ENCODE measurements at places on chromosomes 2 and 18.

- DNase-seq, result no peak
Observed at GRCh38 chr2:238456970-238457926, 30.5 kb downstream of the ASB1 start.

DNA sequence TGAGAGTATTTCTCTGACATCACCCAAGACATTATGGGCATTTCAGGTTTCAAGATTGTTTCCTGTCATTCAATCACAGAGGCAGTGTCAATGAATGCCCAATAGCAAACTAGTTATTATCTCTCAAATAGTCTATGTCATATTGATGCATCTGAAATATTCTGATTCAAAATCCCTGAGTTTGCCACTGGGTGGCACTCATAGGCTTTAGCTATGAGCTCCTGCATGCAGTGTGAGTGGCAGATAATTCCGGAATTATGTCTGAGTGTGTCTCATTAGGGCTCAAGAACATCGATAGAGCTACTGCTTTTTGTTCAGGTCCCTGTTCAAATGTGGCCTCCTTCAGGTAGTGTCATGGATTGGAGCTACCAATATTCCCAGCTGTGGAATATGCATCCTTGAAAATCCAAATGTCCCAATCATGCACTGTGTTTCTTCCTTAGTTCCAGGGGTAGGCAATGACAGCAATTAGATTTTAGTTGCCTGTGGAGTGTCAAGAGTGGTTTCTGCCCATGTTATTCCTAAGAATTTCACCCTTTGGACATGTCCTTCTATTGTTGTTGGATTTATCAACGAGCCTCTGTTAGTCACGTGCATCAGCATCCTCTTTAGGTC is 7.8 kb upstream of the OR6B3 start:
- DNase-seq, result peak; percentile 40

- no peak for DNase-seq
Observed at GRCh38 chr2:23901966-23902846, 24.7 kb downstream of the ATAD2B start.

DNA sequence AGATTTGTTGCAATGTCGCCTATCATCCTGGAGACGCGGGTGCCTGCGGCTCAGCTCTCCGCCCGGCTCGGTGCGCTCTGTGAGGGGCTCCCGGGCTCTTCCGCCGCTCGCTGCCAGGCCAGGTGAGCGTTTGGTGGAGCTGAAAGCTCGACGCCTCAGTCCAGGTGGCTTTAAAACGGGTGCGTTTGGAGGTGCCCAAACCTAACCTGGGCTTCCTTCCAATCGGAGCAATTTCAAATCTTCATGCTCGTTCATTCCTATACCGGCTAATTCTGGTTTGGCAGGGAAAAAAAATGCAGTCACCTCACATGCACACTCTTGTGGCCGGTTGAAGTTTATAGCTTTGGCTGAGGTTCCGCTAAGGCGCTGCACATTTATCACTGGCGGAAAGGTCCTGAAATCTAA is at the start of gene SLC16A14:
Gene SLC16A14, minus strand, starts transcription at position 274 of the 405 bp plus-strand sequence. CDS start 9,572 bp downstream, outside the sequence.
- DNase-seq, result peak; percentile 45

DNA sequence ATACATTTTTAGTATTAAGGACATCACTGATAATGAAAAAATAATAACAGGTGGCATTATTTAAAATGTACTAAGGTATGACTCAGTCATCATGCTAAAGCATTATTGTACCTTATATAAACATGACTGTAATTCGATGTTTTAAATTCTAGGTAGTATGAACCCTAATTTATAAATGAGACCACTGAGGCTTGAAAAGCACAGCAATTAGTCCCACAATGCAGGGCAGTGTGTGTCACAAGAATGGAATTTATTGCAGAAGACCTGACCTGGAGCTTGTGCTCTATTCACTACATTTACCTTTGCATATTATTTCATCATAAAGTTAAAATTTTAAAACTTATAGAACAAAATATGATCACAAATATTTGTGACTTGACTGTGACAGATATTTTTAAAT is 358.5 kb upstream of the DSEL start:
- DNase-seq, result no peak

DNA sequence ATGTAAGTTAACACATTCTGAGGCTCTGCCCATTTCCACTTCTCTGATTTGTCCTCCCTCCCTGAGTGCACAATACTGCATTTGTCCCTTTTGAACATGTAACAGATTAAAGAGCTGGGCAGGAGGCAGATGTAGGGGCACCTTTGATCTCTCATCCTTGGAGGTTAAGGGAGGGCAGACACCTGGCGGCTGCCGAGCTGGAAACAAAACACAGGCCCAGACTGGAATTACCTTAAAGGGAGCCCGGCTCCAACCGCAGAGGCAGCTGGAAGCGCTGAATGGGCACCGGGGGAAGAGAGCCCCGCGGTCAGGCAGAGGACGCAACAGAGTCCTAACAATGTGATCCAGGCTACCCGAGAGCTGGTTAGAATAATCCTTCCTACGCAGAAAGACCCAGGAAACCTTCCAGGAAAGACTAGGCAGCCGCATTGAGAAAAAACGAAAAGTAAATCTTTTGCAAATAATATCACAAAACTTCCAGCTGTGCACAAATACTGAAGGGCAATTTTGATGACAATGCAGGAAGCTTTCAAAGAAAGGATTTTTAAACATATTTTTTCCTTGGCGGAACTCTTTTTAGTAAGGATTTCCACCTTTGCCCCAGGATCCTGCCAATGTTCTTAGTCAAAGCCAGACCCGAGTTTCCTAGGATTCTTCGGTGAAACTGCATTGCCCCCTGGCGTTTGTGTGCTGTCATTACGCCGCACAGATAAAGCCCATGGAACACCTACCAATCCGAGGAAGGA is 216.0 kb downstream of the TGIF1 start:
- DNase-seq, result peak; percentile 96

DNA sequence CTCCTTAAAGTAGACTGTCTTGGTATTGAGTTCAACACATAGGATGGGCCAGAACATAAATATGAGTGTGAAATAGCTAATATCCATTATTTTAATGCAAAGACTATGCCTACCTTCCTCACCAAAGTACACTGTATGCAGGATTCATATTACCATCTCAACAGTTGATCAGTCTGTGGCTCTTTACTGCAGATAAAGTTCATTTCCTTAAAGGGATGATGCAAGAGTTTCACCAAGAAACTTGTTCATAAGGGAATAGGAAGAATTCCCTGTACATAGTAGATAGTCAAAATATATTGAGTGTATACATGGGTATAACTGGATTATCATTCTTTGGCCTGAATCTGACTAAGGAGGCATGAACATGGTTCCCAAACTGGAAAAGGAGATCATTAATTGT is 35.0 kb downstream of the MARS2 start:
- DNase-seq, result no peak

Measured in urothelium cell line (cell line).